ENCODE measurements at places on chromosomes 2 and 18. TPM values are rescaled to one million over a fixed set of nuclear protein-coding genes. Genes with fewer than 3 reads are reported as not detected.

GRCh38 chr2:42652086-42652485 lies 83.7 kb downstream of the MTA3 start:
- DNase-seq = no peak

The CNPPD1 gene
- 32.2 TPM for total RNA-seq

DNA sequence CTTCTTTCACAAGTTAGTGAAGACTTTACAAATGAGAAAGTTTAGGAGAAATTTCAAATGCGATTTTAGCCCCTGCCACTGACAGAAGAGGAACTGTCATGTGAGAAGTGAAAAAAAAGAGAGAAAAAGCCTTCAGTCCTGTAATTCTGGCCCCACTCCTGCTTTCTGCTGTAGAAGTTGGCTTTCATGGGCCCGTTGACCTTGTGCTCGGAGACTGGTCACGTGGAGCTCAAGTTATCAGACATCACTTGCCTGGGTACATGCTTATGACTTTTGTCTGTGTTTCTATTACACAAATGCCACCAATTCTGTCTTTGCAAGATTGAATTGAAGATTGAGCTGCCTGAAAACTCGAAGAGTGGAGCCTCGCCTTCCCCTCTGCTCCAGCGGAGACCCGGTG lies 749.9 kb downstream of the BCL11A start:
- DNase-seq = no peak

GRCh38 chr2:191243154-191243553 lies 2.0 kb upstream of the MYO1B start:
- no peak for DNase-seq

GRCh38 chr2:160474891-160475787 lies 18.5 kb downstream of the RBMS1 start:
- no peak for DNase-seq

GRCh38 chr18:56651771-56652092 lies 573 bp downstream of the WDR7 start:
- DNase-seq = no peak

GRCh38 chr2:123080331-123080730 lies 944.8 kb upstream of the CNTNAP5 start:
- no peak for DNase-seq

DNA sequence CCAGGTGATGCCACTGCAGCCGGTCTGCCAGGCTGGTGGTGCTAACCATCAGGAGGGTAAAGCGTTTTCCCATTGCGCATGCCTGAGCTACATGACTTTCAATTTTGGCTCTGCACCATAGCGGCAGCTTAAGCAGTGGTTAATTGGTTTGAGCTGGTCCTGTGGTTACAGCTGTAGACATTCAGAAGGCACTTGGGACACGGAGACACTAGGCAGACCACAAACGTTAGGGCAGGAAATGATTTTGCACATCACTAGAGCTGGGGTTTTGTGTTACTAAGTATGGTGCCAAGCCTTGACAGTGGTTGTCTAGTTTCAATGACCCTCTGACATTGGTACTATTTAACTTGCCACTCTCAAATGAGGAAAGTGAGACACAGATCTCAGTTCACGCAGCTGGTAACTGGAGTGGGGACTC lies 28.9 kb upstream of the CNOT11 start:
- no peak for DNase-seq

Measured in vagina (tissue), 2 donors.